Activated CD4-positive, alpha-beta T cell treated with anti-CD3 and anti-CD28 coated beads, Interleukin-2, amount 50 U/mL, for 4 hours (primary cell): ENCODE measurements at places on chromosomes 2 and 18.

DNA sequence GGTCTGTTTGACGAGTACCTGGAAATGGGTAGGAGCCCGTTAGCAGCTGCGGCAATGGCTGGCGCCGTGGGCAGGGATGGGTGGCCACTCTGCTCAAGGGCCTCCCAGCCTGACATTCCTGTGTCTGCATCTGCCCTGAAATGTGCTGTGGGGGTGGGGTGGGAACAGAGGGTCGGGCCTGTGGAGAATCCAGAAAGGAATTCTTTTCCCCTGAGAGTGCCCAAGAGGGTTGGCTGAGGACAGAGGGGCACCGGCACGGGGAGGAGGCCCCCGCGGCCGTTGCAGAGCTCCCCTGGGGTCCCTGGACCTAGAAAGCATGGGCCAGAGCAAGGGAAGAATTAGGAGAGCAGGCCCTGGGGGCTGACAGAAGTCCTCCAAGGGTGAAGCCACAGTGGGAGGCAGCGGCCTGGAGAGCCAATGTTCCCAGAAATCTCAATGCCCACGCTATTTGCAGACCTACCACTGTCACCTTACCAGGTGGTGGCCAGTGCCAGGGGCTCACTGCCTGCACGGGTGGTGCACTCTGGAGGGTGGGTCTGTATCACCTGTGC lies 27.8 kb downstream of the ANO7 start:
- DNase-seq: no peak

GRCh38 chr2:201345625-201346213 lies 11.4 kb downstream of the FLACC1 start:
- DNase-seq: no peak

DNA sequence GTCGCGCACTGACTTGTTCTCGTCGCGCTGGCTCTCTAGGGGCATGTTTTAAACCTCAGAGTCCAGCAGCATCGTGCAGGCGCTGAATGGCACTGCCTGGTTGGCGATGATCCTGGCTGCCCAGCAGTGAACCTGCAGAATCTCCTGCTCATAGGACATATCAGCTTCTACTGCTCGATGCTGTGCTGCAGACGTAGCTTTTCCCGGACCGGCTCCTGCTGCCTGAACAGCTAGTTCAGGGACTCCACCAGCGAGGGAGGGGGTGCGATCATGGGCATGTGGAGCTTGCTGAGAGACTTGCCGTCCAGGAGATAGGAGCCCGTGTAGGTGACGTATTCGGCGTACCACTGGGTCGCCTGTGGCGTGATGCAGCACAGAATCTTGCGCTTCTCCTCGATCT lies 890.0 kb upstream of the LRRTM1 start:
- no peak for DNase-seq

GRCh38 chr2:204491528-204491927 lies 53.7 kb upstream of the PARD3B start:
- DNase-seq: no peak

GRCh38 chr2:43317680-43318079 lies 91.3 kb upstream of the ZFP36L2 start:
- no peak for DNase-seq

DNA sequence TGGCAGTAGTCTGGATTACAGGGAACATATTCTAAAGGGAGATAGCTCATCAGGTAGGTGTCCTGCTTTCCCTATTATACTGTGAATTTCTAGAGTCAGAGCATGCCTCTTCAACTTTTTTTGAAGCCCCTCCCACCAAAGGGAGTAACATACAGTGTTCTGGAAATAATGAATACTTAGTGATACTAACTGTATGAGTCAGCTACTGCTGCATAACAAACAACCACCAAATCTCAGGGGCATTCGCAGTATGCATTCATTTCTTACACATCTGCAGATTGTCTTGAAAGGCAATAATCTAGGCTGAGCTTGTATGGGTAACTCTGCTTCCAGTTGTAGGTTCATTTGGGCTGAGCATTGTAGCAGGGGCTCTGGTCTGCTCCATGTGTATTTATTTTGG lies 409.7 kb upstream of the SPRED2 start:
- DNase-seq: no peak

GRCh38 chr2:38601463-38602135 lies 1.1 kb downstream of the HNRNPLL start:
- no peak for DNase-seq

DNA sequence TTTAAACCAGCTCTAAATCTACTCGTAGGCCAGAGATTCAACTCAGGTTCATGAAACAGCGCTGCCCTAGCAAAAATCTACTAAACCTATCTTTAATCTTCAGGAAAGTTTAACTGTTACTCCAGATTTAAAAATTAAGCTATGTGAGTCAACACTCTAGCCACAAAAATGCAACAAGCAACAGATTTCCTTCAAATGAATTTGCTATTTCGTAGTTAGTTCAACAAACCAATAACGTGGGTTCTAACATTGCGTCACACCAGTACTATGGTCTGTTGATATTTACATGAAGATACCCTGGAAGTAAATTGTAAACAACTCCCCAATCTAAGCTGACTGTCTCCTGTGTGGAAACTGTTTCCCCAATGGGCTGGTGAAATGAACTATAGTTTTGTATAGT lies 71.2 kb downstream of the FIGN start:
- DNase-seq: no peak

DNA sequence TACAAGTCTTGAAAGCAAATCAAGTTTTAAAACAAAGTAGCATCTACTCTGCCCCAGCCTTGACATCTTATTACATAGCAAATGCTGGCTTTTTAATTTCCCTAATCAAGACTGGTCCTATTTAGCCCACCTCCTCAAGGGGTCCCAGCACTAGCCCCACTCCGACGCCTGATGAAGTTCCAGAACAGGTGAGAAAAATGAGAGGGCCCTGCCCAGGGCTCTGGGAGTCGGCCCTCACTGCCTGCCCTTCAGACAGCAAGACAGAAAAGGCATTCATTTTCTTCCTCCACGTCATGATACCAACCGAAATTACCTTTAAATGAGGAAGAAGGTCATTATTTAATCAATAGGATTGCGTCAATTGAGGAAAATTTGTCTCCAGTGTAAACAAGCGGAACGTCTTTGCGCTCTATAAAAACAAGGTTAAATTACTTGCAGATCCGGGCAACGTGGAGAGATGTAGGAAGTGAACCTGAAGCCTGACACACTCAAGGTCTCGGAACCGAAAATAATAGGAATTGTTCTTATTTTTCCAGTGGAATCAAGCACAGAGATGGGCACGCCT lies 170.6 kb upstream of the PKDCC start:
- no peak for DNase-seq

DNA sequence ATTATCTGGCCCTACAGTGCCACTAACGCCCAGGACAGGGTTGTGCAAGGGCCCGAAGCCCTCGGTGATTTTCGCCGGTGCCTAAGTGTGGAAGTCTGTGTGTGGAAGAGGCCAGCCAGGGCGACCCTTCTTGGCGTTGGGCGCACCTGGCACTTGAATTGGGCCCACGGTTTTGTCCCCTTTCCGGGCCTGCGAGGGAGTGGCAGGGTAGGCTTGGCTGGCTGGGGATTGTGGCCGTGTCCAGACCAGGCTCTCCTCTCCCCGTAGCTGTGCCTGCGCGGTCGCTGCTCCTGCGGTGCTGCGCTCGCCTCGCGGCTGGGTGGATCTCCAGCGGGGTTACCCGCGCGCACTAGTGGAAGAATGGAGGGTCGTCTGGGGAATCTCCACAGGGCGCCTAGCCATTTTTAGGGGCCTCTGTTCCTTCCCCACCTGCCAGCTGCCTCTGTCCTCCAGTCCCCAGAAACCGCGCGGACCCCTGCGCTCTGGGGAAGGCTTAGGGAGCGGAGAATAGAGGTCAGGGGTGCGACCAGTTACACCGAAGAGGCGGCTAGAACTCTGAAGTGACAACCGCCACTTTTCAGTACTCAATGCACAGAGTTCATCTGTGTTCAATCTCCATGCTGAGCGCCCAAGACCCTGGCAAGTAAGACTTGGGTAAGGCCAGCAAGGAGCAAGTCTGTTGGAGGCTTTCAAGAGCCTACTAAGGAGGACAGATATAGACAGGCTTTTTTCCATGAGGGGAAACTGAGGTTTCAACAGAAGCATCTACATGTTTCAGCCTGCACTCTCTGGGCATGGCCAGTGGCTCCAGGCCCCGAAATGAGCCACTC lies 16.0 kb downstream of the EVX2 start:
- no peak for DNase-seq

DNA sequence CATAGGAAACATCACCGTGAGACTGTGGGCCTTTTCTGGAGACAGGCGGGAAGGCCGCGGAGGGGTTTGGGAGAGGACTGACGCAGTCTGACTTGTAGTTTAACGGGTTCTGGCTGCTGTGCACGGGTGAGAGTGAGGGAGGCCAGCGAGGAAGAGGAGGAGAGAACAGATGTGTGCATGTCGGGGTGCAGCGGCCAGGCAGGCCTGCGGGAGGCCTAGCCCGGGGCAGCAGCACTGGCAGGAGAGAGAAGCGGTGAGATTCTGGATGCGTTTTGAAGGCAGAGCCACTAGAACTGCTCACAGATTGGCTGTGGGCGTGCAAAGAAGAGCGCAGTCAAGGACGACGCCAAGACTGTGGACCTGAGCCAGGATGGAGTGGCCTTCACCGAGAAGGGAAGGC lies 53.9 kb downstream of the PTGR3 start:
- no peak for DNase-seq

DNA sequence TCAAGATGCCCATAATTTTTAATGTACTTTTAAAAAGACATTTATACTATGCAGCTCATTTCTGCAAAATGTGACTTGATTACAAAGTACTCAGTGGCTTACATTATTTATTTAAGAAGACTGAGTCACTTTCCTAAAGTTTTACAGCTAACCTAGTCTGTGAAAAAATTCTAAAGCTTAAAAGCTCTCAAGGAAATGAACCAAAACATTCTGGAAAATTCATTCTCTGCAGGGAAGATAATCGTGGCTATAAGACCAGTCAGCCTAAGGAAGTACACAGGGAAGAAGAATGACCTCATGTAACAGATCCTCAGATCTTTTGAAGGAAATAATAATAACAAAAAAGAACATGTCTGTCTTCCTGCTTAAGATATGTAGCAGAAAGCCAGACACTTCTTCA lies 232.1 kb upstream of the STK17B start:
- no peak for DNase-seq

- no peak for DNase-seq
Observed at GRCh38 chr18:76554547-76555222, 59.6 kb upstream of the ZNF516 start.

DNA sequence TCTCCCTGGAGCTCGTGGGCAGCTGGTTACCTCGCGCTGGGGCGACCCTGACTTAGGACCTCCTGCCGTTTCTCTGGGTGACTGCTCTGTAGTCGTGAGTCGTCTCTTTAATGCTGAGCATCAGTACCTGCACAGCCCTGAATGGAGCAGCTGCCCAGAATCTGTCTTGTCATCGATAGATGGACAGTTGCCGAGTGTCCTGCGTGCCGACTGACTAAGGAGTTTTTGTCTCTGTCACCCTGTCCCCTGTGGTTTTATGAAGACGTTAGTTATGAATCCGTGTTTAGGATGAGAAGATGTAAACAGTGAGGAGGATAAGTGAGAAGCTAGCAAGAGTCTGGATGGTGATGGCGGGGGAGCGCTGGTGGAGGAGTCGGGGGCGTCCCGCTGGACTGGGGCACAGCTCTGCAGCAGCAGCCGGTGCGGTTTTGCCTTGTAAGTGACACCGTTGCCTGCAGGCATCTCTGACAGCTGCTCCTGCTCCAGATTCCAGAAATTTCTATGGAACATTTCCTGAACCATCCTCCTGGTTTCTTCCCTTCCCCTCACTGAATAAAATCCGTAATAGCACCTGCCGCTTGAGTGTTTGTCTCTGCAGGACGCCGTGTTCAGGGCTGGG lies 13.3 kb downstream of the AGAP1 start:
- DNase-seq: no peak

GRCh38 chr2:113175736-113176695 lies 2.2 kb downstream of the PSD4 start:
- no peak for DNase-seq

- no peak for DNase-seq
Observed at GRCh38 chr2:196137271-196137670, 34.1 kb downstream of the STK17B start.
